PC-3 (cell line): ENCODE measurements at places on chromosomes 4 and X.

DNA sequence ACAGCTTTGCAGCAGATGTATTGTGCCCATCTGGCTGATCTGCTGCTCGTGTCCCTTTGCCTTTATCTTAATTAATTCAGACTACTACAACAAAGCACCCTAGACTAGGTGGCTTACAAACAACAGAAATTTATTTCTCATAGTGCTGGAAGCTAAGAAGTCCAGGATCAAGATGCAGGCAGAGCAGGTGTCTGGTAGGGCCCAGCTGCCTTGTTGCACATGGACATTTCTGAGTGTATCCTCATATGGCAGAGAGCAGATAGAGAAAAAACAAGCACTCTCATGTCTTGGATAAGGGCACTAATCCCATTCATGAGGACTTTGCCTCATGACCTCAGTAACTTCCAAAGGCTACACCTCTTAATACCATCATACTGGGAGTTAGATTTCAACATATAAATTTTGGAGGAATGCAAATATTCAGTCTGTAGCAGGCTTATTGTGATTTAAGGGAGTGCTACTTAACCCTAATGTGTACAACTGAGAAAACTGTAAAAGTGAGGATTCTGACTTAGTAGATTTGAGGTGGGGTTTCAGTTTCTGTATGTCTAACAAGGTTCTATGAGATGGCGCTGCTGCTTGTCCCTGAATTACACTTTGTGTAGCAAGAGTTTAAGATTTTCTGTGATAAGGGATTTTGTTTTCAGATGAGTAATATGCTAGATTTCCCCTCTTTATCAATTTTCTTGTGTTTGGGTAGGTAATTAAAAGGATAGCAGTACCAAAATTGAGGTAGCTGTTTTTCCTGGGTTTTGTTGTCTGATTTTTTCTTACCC, 473.2 kb upstream of the TECRL start:
- no peak for DNase-seq

DNA sequence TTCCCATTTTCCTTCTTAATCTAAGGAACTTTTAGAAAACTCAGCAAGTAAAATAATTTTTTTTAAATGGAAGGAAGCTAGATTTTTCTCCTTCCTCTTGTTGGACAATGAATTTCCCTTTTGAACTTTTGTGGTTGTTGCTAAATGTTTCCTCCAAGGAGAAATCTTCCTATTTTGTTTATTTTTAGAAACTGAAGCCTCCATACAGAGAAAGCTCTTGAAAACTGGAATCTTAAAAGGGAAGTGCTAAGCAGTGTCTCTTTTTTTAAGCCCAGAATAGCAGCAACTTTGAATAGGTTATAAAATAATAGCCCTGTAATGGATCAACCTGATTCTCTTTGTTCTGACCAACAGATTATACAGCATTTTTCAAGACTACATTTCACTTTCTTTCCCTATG, 15.1 kb upstream of the DCLK2 start:
- DNase-seq, result no peak

GRCh38 chr4:13534344-13535063, 9.8 kb downstream of the NKX3-2 start:
- DNase-seq, result no peak

DNA sequence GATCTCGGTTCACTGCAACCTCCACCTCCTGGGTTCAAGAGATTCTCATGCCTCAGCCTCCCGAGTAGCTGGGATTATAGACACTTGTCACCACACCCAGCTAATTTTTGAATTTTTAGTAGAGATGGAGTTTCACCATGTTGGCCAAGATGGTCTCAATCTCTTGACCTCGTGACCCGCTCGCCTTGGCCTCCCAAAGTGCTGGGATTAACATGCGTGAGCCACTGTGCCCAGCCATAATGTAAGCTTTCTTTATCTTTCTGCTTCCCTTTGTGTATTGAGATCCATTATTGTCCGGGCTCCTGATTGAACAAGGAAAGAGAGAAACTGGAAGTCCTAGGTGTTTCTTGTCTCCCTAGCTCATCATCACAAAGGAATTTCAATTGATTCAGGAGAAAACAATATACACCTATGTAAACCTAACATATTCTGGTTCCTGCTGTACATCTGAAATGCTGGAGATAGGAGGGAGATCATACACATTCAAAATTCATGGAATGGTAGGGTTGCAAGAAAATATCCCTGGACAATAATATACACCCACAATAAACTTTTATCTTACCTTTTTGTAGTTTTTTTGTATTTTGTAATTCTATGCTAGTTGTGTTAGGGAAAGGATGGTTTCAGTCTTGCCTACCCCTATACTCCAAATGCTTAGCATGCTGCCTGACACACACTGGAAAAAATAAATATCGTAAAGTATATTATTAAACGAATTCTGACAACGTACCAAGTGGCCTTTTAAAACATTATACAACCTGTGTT, 194.4 kb upstream of the HS3ST1 start:
- peak; percentile 30 for DNase-seq

DNA sequence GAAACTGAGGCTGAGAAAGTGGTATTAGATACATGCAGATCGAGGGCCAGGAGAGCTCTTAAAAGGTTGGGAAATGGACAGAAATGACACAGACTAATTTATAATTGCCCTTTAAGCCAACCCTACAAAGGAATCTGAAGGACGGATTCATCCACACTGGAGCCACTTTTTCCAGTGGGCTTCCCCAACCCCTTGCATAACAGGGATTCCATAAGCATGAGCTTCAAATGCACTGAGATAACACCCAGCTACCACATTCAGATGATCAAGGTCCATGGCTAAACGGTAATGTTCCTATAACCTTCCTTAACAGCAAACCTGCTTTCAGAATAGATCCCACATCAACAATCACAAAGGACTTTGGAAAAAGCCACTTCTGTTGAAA, 34.2 kb downstream of the PLAC1 start:
- DNase-seq, result no peak

GRCh38 chr4:46839128-46839527, 69.9 kb downstream of the COX7B2 start:
- no peak for DNase-seq

DNA sequence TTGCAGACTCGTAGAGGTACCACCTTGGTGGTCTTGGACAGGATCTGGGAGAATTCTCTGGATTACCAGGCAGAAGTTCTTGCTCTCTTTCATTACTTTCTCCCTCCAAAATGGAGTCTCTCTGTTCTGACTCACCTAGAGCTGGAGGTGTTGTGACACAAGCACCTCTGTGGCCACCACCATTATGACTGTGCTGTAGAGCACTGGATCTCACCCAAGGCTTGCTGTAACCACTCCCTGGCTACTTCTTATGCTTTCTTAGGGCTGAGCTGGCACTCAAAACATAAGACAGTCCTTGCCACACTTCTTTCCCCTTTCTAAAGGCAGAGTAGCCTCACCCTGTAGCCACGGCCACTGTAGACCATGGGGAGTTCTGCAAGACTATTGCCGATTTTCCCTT, 296.6 kb upstream of the DIPK2B start:
- DNase-seq, result no peak

GRCh38 chr4:10579648-10580047, 104.9 kb downstream of the CLNK start:
- no peak for DNase-seq

GRCh38 chr4:70994387-70995099, 1.1 kb downstream of the DCK start:
- no peak for DNase-seq

- DNase-seq, result no peak
Measured at GRCh38 chr4:108109111-108109510, 59.6 kb downstream of the LEF1 start.

GRCh38 chr4:120699354-120699753, 223.2 kb downstream of the PRDM5 start:
- DNase-seq, result no peak

GRCh38 chrX:275476-275966, 5.7 kb upstream of the PLCXD1 start:
- DNase-seq, result no peak

GRCh38 chrX:12138361-12139313, at the start of gene FRMPD4:
Gene FRMPD4 (plus strand): TSS chrX:12138473. CDS start chrX:12138972, 499 bp downstream.
- peak; percentile 25 for DNase-seq

DNA sequence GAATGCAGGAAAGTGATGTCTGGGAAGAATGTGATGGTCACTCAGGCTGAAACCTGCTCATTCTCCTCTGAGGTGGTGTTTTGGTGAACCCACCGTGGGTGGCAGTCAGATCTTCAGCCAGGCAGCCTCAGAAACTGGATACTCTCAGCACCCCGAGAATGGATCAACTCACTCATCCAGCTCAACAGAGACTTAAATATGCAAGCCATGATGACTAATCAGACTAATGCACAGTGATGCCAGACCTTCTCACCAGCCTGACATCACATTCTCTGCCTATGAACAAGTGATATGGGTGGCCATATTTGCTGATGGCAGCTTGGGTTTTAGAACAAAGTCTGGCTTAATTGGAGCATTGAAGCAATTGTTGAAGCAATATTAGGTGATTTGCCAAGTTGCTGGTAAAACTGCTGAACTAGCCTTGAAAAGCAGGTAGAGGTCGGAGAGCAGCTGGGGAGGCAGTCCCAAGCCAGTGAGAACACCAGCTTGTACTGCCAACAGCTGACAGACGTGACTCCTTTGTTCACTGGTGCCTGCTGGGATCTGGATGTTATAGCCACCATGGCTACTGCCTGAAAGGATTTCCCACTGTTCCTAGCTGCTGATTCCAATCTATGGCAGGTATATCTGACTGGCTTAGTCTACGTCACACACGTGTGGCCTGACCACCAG, 608.1 kb downstream of the MID1IP1 start:
- DNase-seq, result no peak
